ENCODE measurements at places on chromosomes 1 and 21. TPM values are rescaled to one million over a fixed set of nuclear protein-coding genes. Genes with fewer than 3 reads are reported as not detected.

CSF3R gene
- total RNA-seq = 32.5 TPM

DNA sequence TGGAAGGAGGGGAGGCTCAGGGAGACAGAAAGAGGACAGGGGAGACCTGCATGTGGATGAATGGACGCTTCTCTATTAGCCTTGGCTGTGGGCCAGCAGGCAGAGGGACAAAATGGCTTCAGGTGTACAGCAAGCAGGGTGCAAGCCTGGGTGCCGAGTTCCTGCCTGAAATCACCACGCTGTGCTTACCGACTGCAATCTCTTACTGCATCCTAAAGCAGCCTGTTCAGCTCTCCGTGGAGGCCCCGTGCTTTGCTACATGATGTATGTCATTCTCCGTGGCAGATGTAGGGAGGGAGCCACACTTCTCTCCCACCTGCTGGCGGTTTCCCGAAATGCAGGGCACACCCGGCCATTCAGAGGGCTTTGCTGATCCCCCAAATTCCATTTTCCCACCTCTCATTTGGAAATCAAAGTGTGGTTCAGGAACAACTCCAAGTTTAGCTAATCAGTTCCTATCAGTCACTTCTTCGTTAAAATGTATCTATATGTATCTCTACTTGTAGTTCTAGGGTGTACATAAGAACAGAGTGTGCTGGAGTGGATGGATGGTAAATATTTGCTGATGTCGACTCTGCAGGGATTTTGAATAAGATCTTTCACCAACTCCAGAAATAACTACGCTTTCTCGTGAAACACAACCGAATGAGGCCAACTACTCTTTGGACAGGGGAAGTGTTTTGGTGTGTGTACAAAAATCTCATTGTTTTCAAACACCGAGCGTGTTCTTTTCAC is 122.3 kb upstream of the BACE2 start:
- DNase-seq = peak; percentile 89

GRCh38 chr1:51847294-51847920 is 31.1 kb downstream of the NRDC start:
- DNase-seq = no peak

DNA sequence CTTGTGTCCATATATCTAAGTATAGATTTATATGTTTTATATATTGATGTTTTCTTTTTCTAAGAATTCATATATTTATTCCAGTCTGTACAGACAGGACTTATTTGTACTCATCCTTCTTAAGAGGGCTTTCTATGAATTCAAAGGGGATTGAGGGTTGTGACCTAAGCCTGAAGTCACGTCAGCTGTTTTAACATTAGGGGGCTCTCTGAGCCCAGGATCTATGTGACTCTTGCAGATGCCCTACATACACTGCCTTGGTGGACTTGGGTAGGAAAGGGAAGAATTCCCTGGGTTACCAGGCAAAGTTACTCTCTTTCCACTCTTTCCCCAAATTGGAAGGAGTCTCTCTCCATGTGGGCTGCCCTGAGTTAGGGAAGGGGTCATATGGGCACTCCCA is 283.8 kb upstream of the DAB1 start:
- DNase-seq = no peak

DNA sequence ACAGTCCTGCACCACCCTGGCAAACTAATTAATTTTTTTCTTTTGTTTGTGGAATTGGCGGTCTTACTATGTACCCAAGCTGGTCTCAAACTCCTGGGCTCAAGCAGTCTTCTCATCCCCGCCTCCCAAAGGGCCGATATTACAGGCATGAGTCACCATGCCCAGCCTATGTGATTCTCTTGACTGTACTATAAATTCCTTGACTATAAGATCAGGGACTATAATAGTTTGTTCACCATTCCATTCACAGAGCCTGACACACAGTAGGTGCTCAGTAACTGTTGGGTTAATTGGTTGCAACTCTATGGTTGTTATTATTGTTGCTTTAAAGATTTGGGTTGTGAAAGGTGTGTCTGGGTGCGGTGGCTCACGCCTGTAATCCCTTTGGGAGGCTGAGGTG is 17.2 kb downstream of the DAP3 start:
- no peak for DNase-seq

GRCh38 chr1:47662068-47662467 is 224.2 kb downstream of the FOXD2 start:
- DNase-seq = no peak

- DNase-seq = no peak
These were observed 72.3 kb upstream of the PTBP2 start for GRCh38 chr1:96649301-96649700.

DNA sequence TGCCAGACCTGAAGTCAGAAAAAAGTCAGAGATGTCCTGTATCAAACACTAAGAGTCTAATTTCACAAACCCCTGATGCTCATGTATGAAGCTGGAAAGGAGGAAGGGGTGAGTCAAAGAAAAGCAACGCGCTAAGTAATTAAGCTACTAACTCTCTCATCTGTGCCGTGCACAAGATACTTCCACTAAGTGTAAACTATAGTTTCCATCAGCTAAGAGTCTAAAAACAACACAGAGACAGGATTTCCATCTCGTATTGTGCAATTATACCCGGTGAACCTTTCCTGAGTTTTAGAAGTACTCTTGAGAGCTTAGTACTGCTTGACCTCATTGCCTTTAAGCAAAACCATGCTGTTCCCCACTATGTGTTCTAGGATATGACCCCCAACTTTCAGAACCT is 19.0 kb downstream of the DNALI1 start:
- no peak for DNase-seq

COA7 gene
- 8.7 TPM for total RNA-seq

- no peak for DNase-seq
These were observed 293.8 kb upstream of the PBX1 start for GRCh38 chr1:164265232-164265631.

- no peak for DNase-seq
These were observed 5.8 kb upstream of the LAMC2 start for GRCh38 chr1:183180218-183180617.

AIRE gene
- total RNA-seq = not detected

GRCh38 chr1:67429528-67430357 is 459 bp downstream of the SERBP1 start:
- DNase-seq = no peak
